Cardiac septum (tissue), 1 donor: ENCODE measurements at places on chromosomes 11 and 22. TPM values are rescaled to one million over a fixed set of nuclear protein-coding genes. Genes with fewer than 3 reads are reported as not detected.

SYTL2 gene
- total RNA-seq = 14.2 TPM

ART1 gene
- 1.3 TPM for total RNA-seq

OR8G5 gene
- not detected for total RNA-seq

MRGPRX4 gene
- total RNA-seq = not detected

NPTXR gene
- total RNA-seq = 23.5 TPM

CTSW gene
- 0.83 TPM for total RNA-seq

IRAG1 gene
- 6.4 TPM for total RNA-seq

DNA sequence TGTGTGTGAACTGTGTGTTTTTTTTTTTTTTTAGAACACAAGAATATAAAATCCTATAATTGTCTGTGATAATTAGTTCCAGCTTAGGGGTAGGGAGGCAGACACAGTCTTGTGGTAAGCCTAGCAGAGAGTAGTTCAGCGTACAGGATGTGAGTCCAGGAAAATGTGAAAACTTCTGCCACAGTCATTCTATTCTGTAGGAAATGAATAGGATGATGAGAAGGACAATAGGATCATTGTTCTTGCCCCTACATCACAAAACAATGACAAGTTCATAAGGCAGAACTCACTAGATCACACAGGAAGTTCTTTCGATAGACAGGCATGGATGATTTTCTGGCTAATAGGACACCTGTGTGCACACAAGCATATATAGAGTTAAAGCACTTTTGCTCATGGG is 132.2 kb downstream of the NAV2 start:
- DNase-seq = no peak

DNA sequence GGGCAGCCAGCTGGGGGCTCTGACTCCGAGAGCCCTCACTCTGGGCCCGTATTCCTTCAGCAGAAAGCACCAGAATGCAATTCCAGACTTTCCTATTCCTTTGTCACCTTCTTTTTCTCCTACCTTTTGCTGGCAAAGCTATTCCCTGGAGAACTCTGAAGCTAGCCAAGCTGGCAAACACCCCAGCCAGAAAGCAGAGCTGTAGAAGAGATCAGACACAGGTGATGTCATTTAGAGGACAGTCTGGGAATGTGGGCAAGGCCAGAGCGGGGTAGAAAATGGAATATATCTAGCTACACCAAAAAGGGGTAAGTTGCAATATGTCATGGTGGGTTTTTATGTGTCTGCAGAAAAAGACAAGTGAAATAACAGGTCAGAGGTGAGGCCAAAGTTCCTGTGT is 205.1 kb downstream of the NXPE2 start:
- no peak for DNase-seq

DNA sequence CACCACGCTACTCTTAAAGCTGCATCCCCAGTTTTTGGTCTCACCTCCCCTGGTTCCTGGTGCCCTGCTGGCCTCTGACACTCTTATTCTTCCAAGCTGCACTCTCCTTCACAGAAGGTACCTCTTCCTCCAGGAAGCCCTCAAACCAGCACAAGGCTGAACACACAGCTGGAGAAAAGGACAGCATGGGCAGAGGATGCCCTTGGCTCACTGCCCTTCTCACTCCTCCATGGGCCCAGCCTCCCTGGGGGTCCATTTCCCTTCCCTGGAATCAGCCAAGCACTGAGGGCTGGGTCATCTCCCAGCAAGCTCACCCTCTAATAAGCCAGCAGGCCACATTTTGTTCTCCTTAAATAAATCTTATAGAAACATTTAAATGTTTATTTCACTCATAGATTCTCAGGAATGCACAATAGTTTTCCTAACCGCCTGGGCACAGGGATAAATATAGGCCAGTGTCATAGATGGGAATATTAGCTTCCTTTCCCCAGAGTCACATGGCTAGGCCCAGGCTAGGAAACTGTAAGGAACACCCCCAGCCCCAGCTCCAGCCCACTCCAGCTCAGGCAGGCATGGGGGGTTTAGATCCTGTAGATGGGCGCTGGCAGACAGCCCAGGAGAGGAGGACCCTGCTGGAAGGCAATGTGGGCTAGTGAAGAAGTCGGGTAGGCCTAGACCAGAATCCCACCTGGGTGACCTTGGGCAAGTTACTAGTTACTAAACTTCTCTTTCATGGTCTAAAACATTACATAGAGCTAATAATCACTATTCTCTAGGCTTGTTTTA is 51.5 kb downstream of the IRAG1 start:
- DNase-seq = no peak

DNA sequence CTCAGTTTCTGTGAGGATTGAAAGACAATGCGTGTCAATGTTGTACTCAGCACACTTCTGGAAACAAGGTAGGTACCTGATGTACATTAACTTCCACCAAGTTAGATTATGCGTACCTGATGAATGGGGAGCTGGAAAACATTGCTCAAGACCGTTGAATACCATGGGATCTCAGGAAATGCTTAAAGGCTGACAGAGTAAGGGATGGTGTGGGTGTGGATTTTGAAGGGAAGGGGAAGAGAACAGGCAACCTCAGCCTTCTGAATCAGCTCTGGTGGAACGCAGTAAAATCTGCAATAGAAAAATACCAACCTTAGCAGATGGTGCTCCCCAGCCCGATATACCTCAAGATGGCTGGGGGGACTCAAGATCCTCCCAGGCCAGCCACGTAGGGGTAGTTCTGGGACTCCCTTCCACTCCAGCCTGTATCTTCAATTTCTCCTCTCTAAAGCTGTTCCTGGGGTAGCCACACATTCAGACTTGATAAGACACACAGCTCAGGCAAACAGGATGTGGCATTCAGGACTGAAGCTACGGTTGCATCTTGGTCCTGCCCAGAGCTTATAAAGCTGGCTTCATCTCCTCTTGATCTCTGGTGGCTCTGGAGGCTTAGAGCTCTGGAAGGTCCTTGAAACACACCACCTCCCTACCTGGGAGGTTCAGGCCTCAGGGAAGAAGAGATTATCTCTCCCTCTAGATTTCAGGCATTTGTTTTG is 111.8 kb downstream of the CTNND1 start:
- no peak for DNase-seq

GRCh38 chr22:29011240-29012100 is 50.2 kb downstream of the C22orf31 start:
- no peak for DNase-seq

GRCh38 chr22:24162436-24162835 is 18.9 kb upstream of the SUSD2 start:
- DNase-seq = no peak

DNA sequence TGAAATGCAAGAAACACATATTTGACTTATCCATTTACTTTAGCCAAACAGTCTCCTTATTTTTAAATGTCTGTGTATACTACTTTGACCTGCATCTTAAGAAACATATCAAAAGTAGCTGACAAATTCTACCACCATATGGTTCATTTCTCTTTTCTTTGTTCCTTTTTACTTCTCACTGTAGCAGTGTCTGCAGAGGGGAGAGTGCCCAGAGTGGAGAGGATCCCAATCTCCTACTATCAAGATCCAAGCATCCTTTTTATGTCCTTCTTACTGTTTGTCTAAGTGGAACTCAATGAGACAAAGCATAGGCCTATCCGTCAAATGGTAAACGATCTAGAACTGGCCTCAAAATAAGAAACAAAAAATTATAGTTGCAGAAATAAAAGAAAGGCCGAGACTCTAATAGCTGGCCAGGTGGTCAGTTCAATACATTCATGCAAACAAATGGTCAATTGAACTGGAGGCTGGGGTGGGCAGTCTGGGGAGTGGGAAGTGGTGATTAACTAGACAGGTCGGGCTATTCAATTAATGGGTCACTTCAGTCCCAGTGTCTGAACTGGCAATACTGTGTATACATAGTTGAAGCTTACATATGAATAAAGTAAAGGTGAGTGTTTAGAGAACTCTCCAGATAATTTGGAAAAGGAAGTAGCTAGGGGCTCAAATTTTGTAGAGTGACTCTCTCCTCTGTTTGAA is 149.1 kb downstream of the MAML2 start:
- no peak for DNase-seq

DNA sequence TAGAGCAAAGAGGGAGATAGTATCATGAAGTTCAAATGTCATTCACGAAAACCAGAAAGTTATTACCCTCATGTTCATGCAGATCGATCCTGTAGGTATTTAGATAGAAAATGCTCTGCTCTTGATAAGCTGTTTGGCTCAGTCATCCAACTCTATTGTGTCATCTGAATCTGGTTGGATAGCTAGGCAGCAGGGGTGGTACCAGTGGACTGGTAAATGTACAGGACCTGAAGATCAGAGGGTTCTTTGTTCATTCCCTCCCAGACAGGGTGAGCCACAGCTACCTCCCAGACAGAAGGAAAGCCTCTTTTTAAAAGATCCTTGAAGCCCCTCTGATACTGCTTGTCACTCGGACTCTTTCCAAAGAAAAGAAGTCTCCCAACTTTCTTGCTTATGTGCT is 29.8 kb upstream of the DRD2 start:
- DNase-seq = no peak

- DNase-seq = no peak
Observed at GRCh38 chr22:49544286-49544685, 283.4 kb downstream of the BRD1 start.

GRCh38 chr11:123233280-123233974 is 38.4 kb upstream of the CLMP start:
- DNase-seq = no peak

DNA sequence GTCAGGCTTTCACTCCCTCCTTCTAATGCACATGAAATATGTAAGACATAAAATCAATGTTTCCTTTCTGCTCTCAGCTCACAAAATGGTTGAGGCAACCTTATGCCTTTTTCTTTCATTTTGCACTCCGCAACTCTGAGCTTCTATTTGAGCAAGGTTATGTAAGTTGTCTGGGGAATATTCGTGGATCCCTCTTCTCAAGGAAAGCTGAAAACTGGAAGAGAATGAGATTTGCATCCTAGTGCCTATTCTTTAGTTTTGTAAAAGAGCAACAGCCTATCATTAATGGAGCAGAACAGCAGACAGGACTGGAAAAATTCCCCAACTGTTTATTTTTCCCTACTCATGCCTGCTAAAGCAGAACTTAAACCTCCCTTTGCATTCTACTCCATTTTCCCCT is 141.7 kb downstream of the FAM76B start:
- DNase-seq = no peak

DNA sequence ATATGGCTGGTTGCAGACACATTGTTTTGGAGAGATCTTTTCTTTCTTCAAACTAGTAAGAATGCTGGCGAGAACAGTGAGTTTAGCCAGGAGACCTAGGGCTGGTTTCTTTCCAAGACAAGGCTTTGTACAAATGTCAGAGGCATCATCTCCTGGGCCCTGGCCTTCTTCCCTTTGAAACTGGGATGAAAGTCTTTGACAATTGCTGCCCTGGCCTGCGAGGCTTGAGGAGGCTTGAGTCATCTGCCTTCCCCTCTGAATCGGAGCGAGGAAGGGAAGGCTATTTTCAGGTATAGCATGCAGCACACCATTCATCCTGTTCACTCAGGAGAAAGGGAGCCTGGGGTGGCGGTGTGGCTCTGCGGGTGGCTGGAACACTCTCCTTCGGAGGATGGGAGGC is 21.5 kb upstream of the PARVG start:
- DNase-seq = no peak

DNA sequence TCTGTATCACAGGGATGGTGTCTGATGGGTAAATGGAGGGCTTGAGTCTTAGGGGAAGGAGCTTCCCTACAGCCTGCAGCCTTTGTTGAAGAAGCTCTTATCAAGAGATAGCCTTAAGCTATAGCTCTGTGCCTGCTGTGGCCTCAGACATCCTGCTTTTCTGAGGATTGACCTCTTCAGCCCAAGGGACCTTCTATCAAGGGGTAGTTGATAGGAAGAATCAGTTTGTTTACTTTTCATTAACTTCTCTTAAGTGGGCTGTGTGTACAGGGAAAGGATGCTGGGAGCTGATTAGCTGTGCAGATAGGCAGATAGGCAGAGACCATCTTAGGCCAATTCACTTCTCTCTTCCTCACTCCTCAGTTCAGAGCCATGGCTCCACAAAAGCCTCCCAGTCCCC is 151.8 kb upstream of the CADM1 start:
- no peak for DNase-seq

DNA sequence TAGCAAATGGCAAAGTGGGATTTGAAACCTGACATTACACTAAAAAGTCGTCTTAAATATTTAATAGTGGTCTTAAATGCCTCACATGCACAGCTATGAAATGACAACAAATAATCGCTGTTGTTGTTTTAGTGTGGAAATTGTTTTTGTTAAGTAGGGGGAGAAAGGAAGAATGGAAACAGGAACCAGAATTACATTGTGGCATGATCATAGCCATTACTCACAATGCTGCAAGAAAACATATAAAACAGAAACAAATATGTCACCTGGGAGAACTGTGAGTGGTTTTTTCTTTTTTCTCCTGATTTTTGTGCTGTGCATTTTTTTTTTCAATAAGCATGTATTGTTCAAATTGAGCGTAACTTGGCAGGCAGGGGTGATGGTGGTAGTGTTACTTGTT is 22.9 kb downstream of the FAM76B start:
- DNase-seq = no peak

DNA sequence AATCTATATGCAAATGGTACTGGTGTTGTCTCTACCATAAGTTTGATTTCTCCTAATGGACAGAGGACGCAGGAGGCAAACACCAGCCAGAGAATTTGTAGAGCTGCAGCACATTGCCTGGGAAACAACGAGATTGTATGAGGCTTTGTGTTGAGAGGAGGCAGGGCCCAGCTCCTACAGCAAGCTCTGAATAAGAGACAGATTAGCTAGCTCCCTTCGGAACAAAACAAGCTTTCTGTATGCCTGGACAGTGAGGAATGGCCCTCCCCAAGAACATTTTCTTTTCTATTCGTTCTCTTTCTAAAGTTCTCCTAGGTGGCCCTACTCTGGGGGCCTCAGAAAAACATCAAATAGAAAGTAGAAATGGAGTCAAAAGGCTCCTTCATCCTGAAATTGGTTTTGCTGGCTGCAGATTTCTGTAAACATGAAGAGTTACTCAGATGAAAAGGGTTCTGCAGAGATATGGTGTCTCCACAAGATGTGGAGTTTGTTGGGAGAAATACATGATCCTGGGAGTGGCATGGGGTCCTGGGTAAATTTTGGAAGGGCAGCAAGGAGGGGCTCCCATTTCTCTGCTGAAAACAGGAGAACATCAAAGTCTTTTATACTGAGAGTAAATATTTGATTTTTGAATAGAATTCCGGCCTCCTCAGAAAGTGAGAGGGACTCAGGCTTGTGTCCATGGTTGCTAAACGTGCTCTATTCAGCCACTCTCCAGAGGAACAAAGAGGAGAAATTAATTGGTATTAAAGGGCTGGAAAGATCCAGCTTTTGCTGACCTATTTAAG is 6.8 kb upstream of the HEPACAM start:
- DNase-seq = no peak

- no peak for DNase-seq
Observed at GRCh38 chr11:62387381-62387780, 31.5 kb upstream of the SCGB1A1 start.

- no peak for DNase-seq
Observed at GRCh38 chr22:41687901-41688364, 734 bp downstream of the SNU13 start.

- no peak for DNase-seq
Observed at GRCh38 chr11:127925475-127925874, 661.9 kb downstream of the ETS1 start.

GRCh38 chr11:72352859-72353551 is 81.3 kb downstream of the CLPB start:
- DNase-seq = no peak
